Articular chondrocyte of knee joint (primary cell): ENCODE measurements at places on chromosomes 11 and 22. TPM values are rescaled to one million over a fixed set of nuclear protein-coding genes. Genes with fewer than 3 reads are reported as not detected.

KIRREL3 gene
- 0.76 and 1.6 TPM in 2 replicates for total RNA-seq

OR5A1 gene
- total RNA-seq = not detected in 2 replicates

GPHA2 gene
- not detected in 2 replicates for total RNA-seq

CHRM4 gene
- total RNA-seq = 0.22 TPM in 1 of 2 replicates, not detected in the other

DENND6B gene
- 3.7 and 4.4 TPM in 2 replicates for total RNA-seq

TIMM10 gene
- 22.7 and 34.0 TPM in 2 replicates for total RNA-seq

OR51B4 gene
- not detected in 2 replicates for total RNA-seq

UBQLN3 gene
- 0.11 and 0.13 TPM in 2 replicates for total RNA-seq

CCDC81 gene
- total RNA-seq = 0.52 and 1.1 TPM in 2 replicates

IFT27 gene
- 16.1 and 16.5 TPM in 2 replicates for total RNA-seq

PDE3B gene
- 4.3 and 8.6 TPM in 2 replicates for total RNA-seq

SYT7 gene
- total RNA-seq = 3.4 and 4.3 TPM in 2 replicates

CD6 gene
- not detected in 2 replicates for total RNA-seq

VPS26B gene
- 48.0 and 48.3 TPM in 2 replicates for total RNA-seq

TSPAN32 gene
- 1.4 and 3.5 TPM in 2 replicates for total RNA-seq

F2 gene
- total RNA-seq = not detected in 2 replicates
